ENCODE measurements at places on chromosomes 7 and 10.

GRCh38 chr10:132065491-132066105, at the start of gene JAKMIP3:
Gene JAKMIP3 (plus strand): TSS chr10:132065946. CDS start chr10:132104809, 38,863 bp downstream.
- DNase-seq: peak; percentile 91

DNA sequence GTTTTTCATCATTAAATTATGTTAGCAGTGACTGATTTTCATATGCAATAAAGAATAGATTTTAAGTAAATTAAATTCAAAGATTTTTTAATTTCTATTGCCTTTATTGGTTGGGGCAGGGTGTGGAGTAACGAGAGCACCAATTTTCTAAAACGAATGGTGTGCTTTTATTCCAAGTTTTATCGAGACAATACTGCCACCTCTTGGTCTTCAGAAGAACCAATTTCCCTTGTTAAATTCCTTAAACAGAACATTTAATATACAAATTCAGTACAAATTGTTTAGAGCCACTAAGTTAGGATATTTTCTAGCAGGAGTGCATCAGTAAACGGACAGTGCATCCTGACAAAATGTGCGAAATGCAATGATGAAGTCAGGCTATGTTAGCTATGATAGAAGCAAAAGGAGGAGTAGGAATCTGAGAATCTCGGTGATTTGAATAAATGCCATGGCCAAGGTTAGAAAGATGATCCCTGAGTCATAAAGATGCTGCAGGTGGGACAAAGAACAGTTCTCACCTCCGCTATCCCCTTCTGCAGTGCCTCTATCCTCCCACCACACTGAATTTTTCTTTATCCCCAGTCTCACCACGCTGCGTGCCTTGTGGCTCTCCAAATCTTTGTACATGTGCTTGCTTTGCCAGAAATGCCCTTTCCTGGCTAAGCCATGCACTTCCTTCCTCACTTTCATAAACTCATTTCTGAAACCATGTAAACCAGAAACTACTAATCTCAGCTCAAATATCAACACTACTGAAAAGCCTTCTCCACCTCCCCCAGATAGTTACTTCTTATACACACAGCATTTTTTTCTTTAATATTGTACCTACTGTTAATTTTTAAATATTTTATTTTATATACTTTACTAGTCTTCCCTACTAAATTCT, 31.9 kb upstream of the AGBL3 start:
- no peak for DNase-seq

GRCh38 chr7:14995774-14996173, 93.2 kb upstream of the DGKB start:
- no peak for DNase-seq

DNA sequence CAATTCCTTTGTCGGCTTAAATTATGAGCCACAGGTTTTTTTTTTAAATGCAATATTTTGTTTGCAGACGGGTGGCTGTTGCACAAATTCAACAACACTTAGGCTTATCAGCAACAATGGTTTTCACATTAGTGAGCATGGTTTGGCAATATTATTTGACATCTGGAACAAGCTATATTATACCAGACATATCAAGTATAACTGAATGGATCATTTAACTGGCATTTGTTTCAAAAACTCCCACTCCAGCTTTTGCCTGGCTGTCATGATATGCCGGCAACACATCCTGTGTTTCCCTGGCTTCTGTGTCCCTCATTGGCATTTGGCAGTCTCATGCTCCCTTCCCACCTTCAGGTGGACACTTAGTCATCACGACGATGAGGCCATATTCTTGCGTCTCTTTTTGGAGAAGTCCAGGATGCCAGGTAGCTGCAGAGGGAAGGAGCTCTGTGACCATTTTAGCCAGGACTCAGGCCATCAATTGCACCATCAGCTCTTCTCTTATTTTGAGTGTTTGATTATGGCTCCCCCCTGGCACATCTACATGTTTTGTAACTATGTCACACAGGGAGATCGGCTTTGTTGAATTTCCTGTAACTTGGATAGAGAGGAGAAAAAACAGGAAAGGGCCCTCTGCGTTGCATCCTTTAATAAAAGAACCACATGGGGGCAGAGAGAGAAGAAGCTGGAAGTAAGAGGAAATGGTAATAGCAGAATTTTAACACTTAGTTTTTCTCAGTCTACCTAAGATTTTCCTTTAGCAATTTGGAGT, 413.9 kb downstream of the LRMDA start:
- DNase-seq: no peak

DNA sequence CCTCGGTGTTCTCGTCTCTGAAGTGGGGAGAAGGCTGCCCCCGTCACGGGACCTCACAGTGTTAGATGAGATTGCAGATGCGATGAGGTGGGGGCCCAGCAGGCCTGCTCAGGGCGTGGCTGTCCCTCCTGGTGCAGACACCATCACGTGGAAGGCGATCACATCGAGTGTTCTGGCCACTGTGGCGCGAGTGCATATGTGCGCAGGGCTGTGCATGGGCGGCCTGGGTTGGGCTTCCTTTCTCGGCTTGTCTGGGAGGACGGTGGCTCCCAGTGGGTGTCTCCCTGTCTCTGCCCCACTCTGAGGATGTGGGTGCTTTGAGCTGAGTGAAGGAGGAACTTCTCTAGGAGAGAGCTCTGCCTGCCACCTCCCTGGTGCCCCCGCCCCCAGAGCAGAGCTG, 83.1 kb downstream of the LHPP start:
- no peak for DNase-seq

- DNase-seq: no peak
Measured at GRCh38 chr10:71512312-71512711, 115.6 kb downstream of the CDH23 start.

GRCh38 chr7:106568680-106569499, 92.1 kb downstream of the CCDC71L start:
- DNase-seq: peak; percentile 91

GRCh38 chr10:51312817-51313216, 238.5 kb downstream of the PRKG1 start:
- no peak for DNase-seq

- DNase-seq: peak; percentile 24
Measured at GRCh38 chr10:80530251-80530650, 7.5 kb upstream of the SH2D4B start.

- DNase-seq: peak; percentile 82
Measured at GRCh38 chr7:74178632-74179031, 4.5 kb downstream of the EIF4H start.

- DNase-seq: peak; percentile 61
Measured at GRCh38 chr7:33539659-33540400, 365.5 kb upstream of the BMPER start.

GRCh38 chr7:80661729-80662128, 23.3 kb downstream of the CD36 start:
- no peak for DNase-seq

DNA sequence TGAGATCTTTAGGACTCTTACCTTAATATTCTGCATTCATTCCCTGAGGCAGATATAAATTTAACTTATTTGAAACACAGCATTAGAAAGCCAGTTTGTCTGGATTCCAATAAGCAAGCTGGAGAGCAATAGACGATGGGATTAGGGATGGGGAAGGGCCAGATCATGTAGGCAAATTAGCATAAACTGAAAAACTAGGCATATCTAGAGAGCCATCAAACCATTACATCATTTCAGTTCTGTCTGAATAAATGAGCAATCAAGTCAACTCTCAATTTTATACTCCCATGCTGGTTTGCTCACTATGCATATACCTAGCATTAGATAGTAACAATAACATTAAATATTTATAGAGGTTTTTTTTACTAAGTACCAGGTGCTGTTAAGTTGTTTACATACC, 583.6 kb upstream of the LRRN3 start:
- DNase-seq: no peak

DNA sequence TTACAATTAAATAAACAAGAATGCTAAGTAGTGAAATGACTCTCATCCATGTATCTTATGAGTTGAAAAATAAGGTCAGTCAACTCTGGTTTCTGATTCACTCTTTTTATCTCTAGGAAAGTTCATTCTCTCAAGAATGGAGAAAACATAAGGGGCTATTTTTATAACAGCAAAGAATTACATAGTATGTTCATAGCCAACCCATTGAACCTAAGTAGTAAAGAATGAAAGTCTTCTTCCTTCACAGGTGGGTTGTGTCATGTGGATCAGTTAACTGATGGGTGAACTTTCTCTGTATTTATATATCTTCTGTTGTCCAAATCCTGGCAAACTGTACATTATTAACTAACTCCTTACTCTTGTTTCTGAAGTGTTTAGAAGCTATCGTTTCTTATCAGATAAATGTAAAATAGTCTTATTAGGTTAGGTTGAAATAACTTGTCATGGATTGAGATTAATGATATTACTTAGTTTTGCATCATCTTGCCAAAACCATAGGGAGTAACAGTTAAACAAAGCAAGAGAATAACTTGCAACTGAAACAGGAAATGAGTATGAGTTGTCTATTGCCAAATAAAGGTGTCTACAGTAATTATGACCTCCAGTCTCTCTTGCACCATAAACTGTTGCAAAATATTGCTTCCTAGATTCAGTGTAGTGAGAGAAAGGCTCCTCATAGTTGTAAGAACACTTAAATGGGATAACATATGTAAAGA, 86.8 kb downstream of the ANKRD7 start:
- DNase-seq: peak; percentile 1

GRCh38 chr7:157431951-157432540, 95.2 kb downstream of the DNAJB6 start:
- no peak for DNase-seq

GRCh38 chr7:42080841-42081586, 156.0 kb downstream of the GLI3 start:
- peak; percentile 81 for DNase-seq

DNA sequence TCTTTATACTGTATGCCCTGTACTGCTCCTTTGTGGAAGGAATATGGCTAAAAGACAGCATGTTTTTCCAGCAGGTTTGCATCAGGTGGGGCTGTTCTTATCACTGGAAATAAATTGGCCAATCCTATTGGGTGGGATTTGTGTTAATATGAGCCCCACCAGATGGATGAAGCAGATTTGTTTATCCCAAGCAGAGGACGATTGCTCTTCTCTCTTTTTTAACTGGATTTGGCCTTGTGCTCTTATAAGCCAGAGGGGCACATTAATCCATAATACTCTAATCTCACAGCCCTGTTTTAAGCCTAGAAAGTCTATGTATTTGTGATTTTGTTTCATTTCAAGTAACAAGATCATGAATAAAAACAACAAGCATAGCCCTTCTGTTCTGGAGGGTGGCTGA, 240.1 kb upstream of the ADARB2 start:
- DNase-seq: no peak

Measured in fibroblast of skin of right quadriceps (primary cell).